Cardiac muscle cell (in vitro differentiated cells and primary cell): ENCODE measurements at places on chromosomes 2 and 18. TPM values are rescaled to one million over a fixed set of nuclear protein-coding genes. Genes with fewer than 3 reads are reported as not detected.

The SLC38A11 gene
- not detected in 2 replicates for total RNA-seq

DNA sequence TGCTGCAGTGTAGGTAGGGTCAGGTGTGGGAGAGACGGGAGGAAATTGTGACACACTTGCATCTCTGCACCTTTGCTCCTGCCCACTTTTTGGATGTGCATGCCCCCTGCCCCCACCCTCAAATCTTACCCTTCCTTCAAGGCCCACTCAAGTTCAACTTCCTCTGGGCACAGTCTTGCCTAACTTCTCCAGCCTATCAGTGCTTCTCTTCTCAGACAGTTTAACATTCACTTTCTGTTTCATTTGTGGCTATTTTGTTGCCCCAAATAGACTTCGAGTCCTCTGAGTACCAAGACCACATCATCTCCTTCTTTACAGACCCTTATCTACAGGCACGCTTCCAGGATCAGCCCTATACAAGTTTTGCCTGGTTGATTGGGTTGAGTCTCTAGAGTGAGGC is 2.7 kb downstream of the ST8SIA5 start:
- DNase-seq = no peak

- no peak for DNase-seq
Observed at GRCh38 chr2:168466190-168466737, 10.2 kb downstream of the CERS6 start.

DNA sequence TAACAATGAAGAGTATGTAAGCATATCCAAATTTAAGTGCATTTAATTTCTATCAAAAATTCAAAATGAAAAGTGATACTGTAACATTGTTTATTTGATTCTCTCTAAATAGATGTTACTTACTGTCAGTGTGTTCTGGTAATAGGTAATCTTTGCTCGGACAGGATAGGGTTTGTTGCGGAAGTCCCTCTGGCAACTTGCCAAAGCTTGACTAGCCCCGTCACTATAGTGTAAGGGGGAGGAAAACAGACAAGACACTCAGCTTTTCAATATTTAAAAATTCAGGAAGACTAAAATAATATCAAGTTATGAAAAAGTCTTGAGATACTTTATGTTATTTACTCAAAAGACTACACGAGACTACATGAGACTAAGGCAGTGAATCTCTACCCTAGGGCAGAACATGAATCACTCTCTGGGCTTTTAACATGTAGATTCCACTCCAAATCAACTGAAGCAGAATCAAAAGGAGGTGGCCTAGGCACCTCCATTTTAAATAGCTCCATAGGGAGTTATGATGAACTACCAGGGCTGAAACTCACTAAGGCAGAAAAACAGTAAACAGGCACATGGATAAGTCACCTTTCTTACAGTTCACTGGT is 5.9 kb downstream of the LMAN1 start:
- peak; percentile 14 for DNase-seq

DNA sequence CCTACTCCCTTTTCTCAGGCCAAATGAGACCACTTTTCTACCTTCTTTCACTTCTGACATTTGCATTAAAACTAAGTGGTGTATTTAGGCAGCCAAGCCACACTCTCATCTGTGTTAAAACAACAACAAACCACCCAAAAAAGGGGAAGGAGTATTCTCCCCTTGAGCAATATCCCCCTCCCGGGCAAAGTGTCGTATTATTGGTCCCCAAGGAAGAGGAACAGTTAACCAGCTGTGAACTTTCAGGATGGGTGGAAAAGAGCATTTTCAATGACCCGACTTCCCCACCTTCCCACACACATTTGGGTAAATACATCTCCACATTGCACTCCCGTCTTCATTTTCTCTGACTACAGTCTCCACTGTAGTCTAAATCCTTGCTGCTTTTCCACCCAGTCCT is 44.3 kb downstream of the FEZ2 start:
- DNase-seq = no peak

DNA sequence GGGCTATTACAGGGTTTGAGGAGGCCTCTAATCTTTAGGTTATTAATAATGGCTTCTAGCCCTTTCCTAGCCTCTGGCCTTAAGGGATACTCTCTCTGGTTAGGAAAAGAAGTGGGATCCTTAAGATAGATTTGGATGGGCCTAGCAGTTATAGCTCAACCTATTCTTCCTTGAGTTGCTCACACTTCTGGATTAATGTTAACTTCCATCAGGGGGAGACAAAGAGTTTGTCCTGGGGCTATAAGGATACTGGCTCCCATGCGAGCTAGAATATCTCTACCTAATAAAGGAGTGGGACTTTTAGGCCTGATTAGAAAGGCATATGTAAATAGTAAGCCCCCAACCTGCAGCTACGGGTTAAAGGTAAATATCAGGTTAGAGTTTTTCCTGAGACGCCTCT is 14.3 kb upstream of the PTH2R start:
- DNase-seq = no peak

- DNase-seq = no peak
Observed at GRCh38 chr18:39635192-39635591, 2069.6 kb upstream of the CELF4 start.

DNA sequence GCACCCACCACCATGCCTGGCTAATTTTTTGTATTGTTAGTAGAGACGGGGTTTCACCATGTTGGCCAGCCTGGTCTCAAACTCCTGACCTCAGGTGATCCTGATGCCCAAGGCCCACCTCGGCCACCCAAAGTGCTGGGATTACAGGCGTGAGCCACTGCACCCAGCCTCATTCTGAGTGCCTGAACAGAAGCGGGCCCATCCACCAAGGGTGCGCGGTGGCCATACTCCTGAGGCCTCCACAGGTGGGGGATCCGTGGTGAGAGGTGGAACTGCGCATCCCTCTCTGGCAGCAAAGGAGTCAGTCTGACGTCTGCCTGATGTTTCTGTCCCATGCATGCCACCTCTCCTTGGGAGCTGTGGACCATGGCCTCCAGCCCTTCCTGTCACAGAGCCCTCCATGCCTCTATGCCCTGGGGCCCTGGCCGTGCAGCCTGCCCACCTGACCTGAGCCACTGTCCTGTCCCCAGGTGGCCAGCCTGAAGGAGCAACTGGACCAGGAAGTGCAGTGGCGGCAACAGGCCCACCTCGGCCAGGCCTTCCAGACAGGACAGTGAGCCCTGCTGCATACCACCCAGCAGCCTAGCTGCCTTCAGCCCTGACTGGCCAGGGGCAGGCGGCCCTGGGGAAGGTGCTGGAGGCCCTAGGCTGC is 7.6 kb upstream of the SNED1 start:
- no peak for DNase-seq

The CNGA3 gene
- total RNA-seq = 0.04 TPM in 1 of 2 replicates, not detected in the other

GRCh38 chr2:75564026-75564688 is 3.4 kb upstream of the EVA1A start:
- no peak for DNase-seq

- peak; percentile 57 for DNase-seq
Observed at GRCh38 chr18:61957801-61958516, 65.2 kb upstream of the RNF152 start.

- no peak for DNase-seq
Observed at GRCh38 chr2:21643180-21643579, 519.4 kb downstream of the TDRD15 start.

The SRD5A2 gene
- 0.04 and 0.06 TPM in 2 replicates for total RNA-seq

The RAB27B gene
- 0.09 and 0.14 TPM in 2 replicates for total RNA-seq

The IKZF2 gene
- 7.9 and 10.8 TPM in 2 replicates for total RNA-seq

DNA sequence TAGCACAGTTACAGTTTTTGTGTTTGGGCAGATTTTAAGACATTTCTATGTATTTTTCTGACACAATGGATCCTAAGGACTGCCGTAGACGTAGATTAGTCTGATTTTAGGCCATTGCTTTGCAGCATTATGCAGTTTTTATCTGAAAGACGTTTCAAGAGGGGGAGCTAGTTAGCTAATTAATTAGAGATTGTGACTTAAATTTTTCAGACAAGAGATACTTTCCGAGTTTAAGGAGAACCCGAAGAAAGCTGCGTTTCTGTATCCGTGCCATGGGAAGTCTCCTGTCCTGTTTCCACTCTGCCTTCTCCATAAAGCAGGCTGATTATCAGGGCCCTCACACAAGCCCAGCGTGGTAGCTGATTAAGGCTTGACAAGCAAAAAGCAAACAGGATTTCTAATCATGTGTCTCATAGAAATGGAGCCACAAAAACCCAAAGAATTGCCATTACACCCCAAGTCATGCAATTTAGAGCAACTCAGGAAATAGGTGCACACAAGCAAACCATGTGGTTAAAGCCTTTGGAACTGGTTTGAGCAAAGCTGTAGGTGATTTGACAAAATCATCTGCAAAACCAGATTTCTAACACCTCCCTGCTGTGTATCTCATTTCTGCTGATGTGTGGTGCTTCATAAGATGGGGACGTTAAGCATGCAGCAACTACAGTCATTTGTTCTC is 808.1 kb downstream of the RNF144A start:
- peak; percentile 22 for DNase-seq

The CD207 gene
- total RNA-seq = not detected in 2 replicates

The MDH1B gene
- 2.9 and 4.7 TPM in 2 replicates for total RNA-seq

The WDR54 gene
- 88.5 and 91.5 TPM in 2 replicates for total RNA-seq

- DNase-seq = no peak
Observed at GRCh38 chr2:133569286-133569830, 1.1 kb upstream of the NCKAP5 start.

DNA sequence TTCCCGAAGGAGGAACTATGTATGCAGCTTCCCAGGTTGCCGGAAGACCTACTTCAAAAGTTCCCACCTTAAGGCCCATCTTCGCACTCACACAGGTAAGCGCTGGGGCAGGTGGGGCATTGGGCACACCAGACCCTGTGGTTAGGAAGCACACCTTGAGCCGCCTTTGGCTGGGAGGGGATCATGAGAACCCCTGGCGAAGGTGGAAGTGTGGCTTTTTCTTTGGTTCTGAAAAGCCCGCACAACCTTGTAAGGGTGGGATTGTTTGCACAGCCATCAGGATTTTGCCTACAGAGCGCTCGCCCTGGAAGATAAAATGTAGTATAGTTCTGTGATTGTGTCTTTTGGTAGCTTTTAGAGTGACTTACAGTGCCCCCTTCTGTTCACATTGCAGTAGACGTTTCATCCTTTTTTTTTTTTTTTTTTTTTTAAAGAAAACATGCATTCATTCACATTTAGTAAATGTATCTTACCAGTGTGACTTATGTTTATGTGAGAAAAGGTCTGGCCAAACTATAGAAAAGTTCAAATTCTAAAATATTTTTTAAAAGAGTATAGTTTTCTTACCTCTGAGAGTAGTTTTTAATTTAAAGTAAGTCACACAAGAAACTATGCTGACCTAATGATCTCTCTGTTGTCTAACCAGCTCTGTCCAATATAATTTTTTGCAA is 5.3 kb downstream of the KLF11 start:
- peak; percentile 66 for DNase-seq

The TNS1 gene
- 44.3 and 45.0 TPM in 2 replicates for total RNA-seq

GRCh38 chr18:26510337-26510736 is 38.0 kb downstream of the KCTD1 start:
- DNase-seq = no peak

GRCh38 chr2:15223887-15224286 is 337.2 kb downstream of the NBAS start:
- DNase-seq = no peak

GRCh38 chr2:168427451-168427850 is 28.6 kb upstream of the CERS6 start:
- no peak for DNase-seq

- no peak for DNase-seq
Observed at GRCh38 chr2:173690349-173690748, 274.8 kb downstream of the SP3 start.

DNA sequence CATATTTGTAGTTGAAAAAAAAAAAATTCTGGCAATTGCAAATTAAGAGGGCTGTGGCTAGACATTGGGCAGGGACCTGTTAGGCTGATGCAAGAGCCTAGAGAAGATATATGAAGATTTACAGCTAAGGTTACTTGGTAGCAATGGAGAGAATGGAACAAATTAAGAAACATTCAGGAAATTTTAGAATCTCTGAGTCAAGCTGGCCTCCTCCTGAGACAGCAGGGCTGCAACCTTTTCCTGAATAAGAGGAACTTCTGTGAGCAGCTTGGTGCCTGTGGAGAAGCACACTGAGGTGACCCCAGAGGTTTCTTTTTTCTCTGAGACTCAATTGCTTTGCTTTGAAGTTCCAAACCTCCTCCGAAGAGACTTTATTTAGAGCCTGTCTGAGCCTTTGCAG is 118.6 kb upstream of the LRATD1 start:
- DNase-seq = no peak

- DNase-seq = no peak
Observed at GRCh38 chr2:191740016-191740419, 62.1 kb downstream of the NABP1 start.

DNA sequence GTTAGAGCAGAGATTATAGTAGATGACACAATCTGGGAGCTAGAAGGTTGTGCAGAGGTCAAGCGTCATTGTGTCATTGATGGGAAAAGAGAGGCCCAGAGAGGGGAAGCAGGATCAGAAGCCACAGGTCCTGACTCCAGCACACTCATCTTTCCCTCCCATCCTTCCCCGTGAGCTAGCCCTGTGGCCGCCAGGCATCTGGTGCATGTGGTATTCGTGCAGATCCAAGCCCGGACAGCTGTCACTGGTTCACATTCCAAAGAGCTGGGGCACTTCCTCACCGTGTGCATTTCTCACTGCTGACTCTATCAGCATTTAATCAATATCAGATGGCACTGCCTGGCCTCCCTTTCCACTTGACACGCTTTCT is 94.1 kb upstream of the THOC1 start:
- peak; percentile 72 for DNase-seq

GRCh38 chr2:176934131-176934530 is 278.5 kb upstream of the HNRNPA3 start:
- no peak for DNase-seq
